ENCODE measurements at places on chromosomes 2 and 18.

- DNase-seq: no peak
Measured at GRCh38 chr18:5237083-5237722, 40.1 kb upstream of the AKAIN1 start.

GRCh38 chr2:23153484-23153883, 231.5 kb upstream of the KLHL29 start:
- DNase-seq: no peak

GRCh38 chr2:237153181-237153580, 67.5 kb downstream of the COPS8 start:
- no peak for DNase-seq

DNA sequence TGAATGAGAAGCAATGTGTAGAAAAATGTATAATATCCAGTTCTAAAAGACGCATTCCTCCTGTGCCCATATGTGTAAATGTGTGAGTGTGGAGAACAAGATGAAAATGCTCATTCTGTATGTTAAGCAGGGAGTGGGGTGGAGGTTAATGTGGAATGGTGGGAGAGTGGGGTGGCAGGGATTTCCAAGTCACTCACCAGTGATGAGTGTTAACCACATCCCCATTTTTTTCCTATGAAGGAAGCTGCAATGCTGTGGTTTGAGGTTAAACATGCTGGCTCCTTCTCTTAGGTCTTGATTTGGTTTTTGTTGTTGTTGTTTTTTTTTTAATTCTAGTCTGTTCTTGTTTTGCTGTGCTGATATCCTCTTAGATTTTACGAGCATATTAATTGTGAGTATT, 169.4 kb downstream of the NEDD4L start:
- no peak for DNase-seq

GRCh38 chr18:33469699-33470098, 29.2 kb upstream of the CCDC178 start:
- DNase-seq: no peak

DNA sequence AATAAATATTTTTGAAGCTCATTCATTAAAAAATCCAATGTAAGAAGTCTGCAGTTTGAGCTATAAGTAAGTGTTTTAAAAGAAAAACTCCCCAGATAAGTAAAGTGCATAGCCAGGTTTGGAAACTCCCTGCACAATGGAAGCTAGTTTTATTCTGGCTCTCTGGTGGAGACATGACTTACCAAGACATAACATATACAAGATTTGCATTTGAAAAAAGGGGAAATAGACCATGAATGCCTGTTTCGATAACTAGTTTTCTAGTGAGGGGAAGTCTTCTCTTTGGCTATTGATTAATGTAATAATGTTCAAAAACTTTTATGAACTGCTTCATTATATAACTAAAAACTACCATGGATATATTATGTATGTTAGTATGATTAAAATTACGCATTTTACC, 435.2 kb downstream of the ARHGAP15 start:
- DNase-seq: no peak

DNA sequence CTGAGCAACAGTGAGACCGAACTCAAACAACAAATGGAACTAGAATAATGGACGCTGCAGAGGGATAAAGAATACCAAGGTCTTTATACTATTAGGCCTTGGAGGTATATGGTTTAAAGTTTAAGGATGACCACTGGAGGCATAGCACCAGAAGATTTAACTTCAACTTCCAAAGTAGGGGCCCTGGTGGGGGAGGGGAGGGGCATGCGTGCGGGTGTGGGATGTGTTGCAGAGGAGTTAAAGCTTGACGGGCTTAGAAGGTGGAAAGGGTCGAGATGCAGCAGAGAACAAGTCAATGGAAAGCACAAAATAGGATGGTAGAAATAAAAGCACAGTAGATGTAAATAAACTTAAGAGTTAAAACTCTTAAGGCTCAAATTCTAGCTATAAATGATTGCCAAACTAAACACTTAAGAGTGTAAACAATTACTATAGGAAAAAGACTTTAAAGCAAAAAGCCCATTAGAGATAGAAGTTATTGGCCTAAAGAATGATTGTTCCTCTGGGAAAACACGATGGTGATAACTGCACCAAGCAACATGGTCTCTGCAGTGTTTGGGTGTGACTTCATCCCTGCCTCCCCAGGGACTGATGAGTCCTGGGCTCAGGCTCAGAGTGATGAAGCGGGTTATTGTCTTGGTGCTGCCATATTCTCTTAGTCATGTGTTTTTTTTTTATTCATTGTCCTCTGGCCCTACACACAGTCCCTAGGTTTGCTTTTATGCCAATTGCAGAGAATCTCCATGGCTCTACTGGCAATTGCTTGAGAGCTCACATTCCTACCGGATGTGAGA, 13.0 kb downstream of the RRM2 start:
- DNase-seq: no peak

DNA sequence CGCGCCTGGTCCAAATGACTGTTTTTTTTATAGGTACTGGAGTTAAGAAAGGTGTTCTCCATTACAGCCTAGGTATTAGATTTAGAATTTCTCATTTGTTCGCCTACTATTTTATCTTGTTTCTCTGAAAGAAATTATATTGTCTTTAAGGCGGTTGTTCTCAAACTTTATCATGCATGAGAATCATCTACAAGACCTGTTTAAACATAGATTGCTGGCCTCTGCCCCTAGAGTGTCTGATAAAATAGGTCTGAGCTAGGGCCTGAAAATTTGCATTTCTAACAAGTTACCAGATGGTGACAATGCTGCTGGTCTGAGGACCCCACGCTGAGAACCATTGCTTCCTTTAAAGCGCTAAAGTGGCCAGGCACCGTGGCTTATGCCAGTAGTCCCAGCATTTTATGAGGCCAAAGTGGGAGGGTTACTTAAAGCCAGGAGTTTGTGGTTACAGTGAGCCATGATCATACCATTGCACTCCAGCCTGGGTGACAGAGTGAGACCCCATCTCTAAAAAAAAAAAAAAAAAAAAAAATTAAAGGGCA, 34.0 kb upstream of the RNF138 start:
- no peak for DNase-seq

DNA sequence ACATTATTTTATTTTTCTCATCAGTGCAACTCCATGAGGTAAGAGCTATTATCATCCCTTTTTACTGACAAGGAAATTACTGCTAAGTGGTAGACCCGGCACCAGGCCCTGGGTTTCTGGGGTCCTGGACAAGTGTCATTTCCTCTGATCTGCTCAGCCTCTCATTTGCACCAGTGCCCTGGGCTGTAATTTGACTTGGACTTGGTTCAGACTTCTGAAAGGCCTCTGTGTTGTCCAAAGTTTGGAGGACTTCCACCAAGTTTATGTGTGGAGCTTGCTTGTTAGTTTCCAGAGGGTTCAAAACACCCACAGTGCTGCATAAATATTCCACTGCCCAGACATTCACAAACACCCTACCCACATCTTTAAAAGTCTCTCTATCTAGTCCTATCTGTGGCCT, 44.0 kb upstream of the PPP1CB start:
- DNase-seq: no peak

DNA sequence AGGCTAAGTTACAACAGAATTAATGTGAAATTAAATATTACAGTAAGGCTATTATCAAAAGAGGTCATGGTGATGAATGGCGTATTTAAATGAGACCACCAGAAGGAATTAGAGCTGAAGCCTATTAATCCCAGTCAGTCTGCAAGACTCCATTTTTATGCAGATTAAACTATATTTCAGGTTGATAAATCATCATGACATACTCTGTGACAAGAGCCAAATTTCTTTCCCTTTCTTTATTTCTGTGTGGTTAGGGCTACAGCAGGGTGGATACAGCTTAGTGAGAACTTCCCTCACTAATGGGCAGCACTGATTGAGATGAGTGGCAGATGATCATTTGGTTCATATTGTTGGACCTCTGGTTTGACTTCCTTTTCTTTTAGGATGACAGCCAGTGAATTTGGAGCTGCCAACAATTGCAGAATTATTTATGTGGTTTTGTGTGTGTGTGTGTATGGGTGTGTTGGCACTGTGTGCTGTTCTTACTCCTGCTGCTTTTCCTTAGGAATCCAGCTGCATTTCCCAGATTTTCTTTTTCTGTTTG, 481.3 kb downstream of the PIK3C3 start:
- no peak for DNase-seq

- no peak for DNase-seq
Measured at GRCh38 chr18:56538746-56539145, 99.6 kb downstream of the TXNL1 start.

DNA sequence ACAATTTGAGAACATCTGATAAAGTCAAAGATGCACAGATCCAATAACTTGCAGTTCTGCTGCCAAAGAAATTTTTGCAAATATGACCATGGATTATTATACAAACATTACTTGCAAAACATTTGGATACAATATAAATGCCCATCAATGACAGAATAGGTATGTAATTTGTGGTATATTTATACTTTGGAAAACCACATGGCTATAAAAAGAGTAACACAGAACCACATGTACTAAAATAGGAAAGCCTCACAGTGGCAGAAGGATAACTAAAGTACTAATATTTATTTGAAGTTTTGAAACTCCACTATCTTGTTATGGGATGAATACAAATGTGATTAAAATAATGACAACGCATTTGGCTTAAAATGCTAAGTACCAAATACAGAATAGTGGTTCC, 51.8 kb upstream of the DNAJC10 start:
- no peak for DNase-seq

- DNase-seq: no peak
Measured at GRCh38 chr2:27356056-27356381, 545 bp downstream of the GTF3C2 start.

DNA sequence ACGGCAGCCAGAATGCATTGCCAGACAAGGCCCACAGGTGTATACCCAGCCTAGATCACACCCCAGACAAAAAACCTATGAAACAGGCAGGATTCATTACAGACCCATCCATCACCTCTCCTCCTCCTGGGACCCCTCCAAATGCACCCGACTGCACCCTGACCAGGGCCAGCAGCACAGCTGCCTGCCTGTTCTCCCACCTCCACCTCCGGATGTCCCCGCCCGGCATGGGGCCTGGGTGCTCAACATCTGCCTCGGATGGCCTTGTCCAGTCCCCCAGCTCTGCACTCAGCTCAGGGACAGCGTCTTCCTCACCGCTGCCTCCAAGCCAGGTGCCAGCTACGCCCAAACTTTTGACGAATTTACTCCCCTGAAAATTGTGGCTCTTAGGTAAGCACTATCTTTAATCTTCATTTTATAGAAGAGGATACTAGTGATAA, 91.1 kb downstream of the TPO start:
- no peak for DNase-seq

- DNase-seq: peak; percentile 57
Measured at GRCh38 chr2:240568678-240569522, 616 bp downstream of the RNPEPL1 start.

GRCh38 chr2:65913813-65914212, 481.4 kb upstream of the SPRED2 start:
- DNase-seq: no peak

GRCh38 chr2:16281451-16282335, 341.3 kb downstream of the MYCN start:
- DNase-seq: no peak

DNA sequence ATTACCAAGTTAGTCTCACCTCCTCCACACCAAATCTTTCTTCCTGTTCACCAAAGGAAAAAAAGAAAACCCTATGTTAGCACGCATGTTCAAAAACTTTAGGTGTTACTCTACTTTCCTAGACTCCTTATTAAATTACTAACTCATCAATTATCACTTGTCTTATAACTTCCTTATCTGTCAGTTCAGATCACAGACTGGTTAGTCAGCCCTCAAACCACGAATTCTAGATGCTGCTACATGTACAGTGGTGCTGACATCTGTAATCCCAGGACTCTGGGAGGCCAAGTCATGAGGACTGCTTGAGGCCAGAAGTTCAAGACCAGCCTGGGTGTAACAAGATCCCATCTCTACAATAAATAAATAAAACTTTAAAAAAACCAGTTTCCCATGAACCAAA, 3.5 kb downstream of the YWHAQ start:
- no peak for DNase-seq

DNA sequence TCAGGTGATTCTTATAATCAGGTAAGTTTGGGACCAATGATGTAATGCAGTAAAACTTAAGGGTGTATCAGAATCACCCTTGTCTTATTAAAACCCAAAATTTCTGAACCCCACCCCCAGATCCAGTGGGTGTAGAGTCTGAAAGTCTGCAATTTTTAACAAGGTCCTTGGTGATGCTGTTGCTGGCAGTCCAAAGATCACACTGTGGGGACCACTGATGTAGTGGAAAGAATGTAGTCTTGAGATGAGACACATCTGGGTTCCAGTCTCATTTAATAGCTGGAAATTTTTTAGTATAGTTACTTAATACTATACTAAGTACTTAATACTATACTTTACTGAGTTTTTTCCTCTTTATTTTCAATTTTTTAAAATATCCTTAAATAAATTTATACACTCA, 258.4 kb downstream of the PLCL1 start:
- no peak for DNase-seq

- DNase-seq: no peak
Measured at GRCh38 chr18:10878703-10879102, 270.7 kb downstream of the PIEZO2 start.

DNA sequence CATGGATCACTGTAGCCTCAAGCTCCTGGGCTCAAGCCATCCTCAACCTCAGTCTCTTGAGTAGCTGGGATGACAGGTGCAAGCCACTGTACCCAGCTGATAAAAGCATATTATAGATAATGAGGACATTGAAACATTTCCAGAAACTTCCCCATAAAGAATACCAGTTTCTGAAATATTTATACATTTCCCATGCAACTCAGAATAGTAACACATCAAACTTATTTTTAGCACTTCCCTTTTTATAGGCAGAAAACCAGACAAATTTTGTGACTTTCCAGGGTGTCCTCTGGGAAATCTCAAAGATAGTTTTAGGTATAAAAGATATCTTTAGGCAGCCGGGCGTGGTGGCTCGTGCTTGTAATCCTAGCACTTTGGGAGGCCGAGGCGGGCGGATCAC, 25.1 kb upstream of the DPYSL5 start:
- no peak for DNase-seq

DNA sequence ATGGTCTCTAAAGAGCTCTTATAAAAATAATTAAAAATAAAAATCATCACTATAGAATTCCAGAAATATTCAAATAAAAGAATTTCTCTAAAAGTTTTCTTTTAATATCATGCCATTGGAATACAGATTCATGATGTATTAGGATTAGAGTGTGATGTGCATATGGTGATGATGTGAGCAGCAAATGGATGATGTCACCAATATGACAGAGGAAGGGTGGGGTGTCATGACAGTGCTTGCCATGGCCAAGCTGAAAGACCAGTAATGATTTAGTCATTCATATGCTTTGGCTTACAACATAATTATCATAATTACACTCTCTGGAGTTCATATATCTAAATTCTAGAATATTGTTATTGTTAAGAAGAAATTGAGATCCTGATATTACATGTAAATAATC, 27.4 kb upstream of the TTC32 start:
- no peak for DNase-seq

DNA sequence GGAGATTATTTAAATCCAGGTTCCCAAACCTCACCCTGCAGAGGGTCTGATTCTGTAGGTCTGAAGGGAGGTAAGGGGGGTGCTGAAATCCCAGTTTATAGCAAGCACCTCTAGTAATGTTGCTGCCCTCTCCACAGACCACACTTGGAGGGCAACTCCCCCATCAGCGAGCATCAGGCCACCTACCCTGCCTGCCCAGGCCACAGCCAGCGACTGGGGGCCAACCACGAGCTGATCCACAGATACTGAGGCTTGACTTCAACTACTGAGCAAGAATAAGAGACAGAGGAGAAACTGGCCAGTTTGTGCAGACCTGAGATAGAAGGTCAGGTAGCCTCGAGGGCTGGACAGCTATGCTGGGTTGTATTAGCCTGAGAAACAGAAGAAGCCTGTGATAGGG, 36.3 kb upstream of the LBH start:
- DNase-seq: no peak
